ENCODE measurements at places on chromosomes 3 and 15. TPM values are rescaled to one million over a fixed set of nuclear protein-coding genes. Genes with fewer than 3 reads are reported as not detected.

DNA sequence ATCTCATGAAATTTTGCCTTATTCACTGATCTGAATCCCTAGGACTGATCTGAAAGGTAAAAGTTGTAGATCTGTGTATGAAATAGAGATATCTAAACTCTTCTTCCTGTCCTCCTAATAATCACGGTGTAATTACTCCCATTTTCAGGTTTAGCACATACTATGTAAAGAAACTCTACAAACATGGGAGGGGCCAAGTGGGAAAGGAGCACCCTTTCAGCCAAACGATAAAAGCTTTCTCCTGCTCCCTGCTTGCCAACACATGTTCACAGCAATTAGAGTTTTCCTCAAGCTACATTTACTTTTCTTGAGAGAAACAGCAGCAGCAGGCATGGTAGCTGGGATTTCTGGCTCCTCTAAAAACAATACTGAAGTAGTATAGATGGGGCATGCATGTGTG lies 71.6 kb downstream of the CHAC1 start:
- H3K27me3 ChIP-seq = no peaks in the 10 kb centered on the region
- H3K36me3 ChIP-seq = peaks cover 19% of the 10 kb centered on the region
- DNase-seq = no peak

DNA sequence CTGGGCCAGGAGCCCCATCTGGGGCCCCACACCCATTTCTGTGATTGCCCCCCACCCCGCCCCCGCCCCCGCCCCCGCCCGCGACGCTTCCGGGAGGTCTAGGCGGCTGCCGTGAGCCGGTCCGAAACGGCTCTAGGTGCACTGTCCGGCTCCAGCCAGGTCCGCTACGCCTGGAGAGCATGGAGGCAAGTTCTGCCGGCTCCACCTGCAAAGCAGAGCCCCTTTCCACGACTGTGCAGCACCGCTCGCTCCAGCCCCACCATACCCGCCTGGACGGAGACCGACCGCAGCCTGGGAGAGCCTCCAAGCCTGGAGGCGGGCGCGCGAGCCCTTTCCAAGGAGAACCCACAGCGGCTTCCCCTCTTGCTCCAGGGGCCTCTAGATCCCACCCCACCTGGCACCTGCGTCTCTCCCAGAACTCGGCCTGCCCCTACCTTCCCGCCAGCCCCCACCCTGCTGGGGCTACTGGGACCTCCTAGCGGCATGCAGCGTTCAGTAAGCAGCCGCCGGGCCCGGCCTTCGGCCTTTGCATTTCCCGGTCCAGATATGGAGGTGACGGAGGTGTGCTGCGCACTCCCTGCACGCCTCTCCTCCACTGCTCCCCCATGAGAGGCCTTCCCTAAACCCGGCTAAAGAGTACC lies 66.2 kb downstream of the KLF13 start:
- no peaks in the 10 kb centered on the region for H3K36me3 ChIP-seq
- peaks cover 26% of the 10 kb centered on the region for H3K4me1 ChIP-seq
- peak overlapping the region; percentile 56 for H3K4me3 ChIP-seq
- peak overlapping the region; percentile 73 for H3K27ac ChIP-seq
- DNase-seq = no peak

DNA sequence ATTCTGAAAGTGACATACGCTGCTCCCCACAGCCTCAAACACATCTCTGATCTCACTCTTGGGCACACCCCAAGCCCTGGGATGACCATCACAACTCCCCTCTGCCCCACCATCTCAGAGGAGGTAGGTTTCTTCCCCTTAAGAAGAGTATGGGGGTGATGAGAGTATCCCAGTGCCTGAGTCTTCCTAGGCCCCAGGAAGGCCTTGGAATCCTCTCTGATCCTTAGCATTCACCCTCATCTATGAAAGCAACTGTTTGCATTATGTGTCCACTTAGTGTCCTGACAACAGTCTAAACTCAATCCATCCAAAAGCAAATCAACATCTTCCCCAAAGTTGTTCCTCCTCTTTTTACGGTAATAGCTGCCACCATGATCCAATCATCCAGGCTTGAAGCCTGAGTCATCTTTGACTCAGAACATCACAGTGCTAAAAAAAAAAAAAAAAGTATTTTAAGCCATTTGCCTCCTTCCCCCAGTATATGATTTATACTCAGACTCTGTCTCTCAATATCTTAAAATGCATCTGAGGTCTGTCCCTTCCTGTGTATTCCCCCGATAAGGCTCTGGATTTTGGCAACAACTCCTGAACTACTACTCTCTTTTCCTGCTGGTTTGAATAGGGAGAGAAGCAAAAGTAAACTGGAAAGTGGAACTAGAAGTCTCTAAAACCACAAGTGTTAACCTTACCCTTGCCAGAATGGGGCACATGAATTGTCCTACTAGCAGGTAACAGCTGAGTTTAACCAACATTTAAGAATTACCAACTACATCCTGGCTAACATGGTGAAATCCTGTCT lies 22.5 kb downstream of the POPDC2 start:
- no peak overlapping the region for H3K4me3 ChIP-seq
- H3K4me1 ChIP-seq = no peaks in the 10 kb centered on the region
- H3K27me3 ChIP-seq = no peaks in the 10 kb centered on the region
- H3K27ac ChIP-seq = no peak overlapping the region
- no peak for DNase-seq
- no peaks in the 10 kb centered on the region for H3K36me3 ChIP-seq

DNA sequence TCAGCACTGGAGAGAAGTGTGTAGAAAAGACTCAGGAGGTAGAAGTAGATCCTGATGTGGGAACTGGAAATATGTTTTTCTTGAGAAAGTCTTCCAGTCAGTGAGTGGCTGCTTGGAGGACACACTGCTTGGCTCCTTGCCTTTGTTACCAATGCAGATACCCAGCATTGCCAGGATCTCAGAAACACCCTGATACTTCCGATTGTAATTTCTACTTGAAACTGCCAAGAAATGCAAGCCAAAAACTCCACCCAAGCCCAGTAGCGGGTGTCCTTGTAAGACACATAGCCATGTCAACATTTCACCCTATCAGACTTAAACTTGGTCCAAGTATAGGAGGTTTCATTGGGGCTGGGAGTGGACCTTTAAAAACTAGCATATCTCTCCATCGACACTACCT lies 141.8 kb downstream of the ALDH1A2 start:
- H3K4me3 ChIP-seq = no peak overlapping the region
- H3K4me1 ChIP-seq = no peaks in the 10 kb centered on the region
- H3K36me3 ChIP-seq = no peaks in the 10 kb centered on the region
- no peaks in the 10 kb centered on the region for H3K27me3 ChIP-seq
- H3K27ac ChIP-seq = no peak overlapping the region

DNA sequence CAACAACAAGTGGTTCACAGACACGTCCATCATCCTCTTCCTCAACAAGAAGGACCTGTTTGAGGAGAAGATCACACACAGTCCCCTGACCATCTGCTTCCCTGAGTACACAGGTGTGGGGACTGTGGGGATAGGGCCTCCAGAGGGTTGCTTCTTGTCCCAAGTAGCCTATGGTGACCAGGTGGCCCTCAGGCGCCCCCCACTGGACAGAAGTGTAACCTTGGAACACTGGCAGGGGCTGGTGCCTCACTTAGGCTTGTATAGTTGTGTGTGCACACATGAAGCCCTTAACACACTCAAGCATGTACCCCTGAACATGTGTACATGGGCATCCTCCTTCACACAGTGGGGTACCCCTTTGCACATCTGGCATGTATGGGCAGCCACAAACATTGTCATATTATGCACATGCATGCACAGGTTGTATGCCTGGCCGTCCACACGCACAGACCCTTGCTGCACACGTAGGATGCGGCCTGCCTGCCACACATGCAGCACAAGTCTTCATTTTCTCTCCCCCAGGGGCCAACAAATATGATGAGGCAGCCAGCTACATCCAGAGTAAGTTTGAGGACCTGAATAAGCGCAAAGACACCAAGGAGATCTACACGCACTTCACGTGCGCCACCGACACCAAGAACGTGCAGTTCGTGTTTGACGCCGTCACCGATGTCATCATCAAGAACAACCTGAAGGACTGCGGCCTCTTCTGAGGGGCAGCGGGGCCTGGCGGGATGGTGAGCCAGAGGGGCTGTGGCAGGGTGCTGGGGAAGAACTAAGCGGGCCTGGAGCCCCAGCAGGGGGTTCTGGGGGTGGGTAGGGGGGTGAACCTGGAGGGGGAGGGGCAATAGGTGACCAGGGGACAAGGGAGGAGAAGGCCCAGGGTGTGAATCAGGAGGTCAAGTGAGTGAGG lies 11.7 kb upstream of the SEMA3B start:
- no peak overlapping the region for H3K4me3 ChIP-seq
- no peaks in the 10 kb centered on the region for H3K27me3 ChIP-seq
- DNase-seq = no peak
- peaks cover 45% of the 10 kb centered on the region for H3K36me3 ChIP-seq
- H3K27ac ChIP-seq = no peak overlapping the region

GRCh38 chr3:28485164-28485563 lies 136.5 kb upstream of the AZI2 start:
- no peaks in the 10 kb centered on the region for H3K27me3 ChIP-seq
- no peaks in the 10 kb centered on the region for H3K4me1 ChIP-seq
- H3K4me3 ChIP-seq = no peak overlapping the region
- no peak for DNase-seq

GRCh38 chr3:177463863-177464262 lies 266.6 kb upstream of the TBL1XR1 start:
- H3K27ac ChIP-seq = no peak overlapping the region
- no peak overlapping the region for H3K4me3 ChIP-seq
- no peaks in the 10 kb centered on the region for H3K36me3 ChIP-seq
- H3K27me3 ChIP-seq = no peaks in the 10 kb centered on the region

- no peaks in the 10 kb centered on the region for H3K36me3 ChIP-seq
- no peaks in the 10 kb centered on the region for H3K4me1 ChIP-seq
- no peaks in the 10 kb centered on the region for H3K27me3 ChIP-seq
- DNase-seq = no peak
- no peak overlapping the region for H3K4me3 ChIP-seq
These were observed 81.2 kb upstream of the PLXND1 start for GRCh38 chr3:129687586-129688125.

DNA sequence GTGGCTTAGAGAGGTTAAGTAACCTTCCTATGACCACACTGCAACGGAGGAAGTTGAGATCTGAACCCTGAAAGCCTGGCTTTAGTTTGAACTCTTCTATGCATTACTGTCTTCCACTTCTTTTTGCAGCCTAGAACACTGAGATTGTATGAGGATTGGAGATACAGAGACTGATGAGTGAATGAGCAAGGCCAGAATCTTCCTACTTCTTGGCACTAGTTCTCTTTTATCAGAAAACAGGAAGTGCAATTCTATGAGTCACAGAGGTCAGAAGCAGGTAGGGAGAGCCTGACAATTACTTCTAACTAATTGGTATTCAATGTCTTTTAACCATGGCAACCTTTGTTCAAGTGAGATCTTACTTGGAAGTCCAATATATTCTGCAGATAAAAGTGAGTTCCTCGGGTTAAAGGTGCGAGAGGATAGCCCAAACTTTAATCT lies 219.0 kb downstream of the SHQ1 start:
- H3K27me3 ChIP-seq = no peaks in the 10 kb centered on the region
- no peaks in the 10 kb centered on the region for H3K36me3 ChIP-seq
- peaks cover 7% of the 10 kb centered on the region for H3K4me1 ChIP-seq
- H3K4me3 ChIP-seq = no peak overlapping the region

GRCh38 chr3:14133876-14134275 lies 9.0 kb downstream of the TMEM43 start:
- no peak for DNase-seq
- H3K36me3 ChIP-seq = peaks cover 57% of the 10 kb centered on the region
- H3K27me3 ChIP-seq = no peaks in the 10 kb centered on the region
- H3K27ac ChIP-seq = no peak overlapping the region

DNA sequence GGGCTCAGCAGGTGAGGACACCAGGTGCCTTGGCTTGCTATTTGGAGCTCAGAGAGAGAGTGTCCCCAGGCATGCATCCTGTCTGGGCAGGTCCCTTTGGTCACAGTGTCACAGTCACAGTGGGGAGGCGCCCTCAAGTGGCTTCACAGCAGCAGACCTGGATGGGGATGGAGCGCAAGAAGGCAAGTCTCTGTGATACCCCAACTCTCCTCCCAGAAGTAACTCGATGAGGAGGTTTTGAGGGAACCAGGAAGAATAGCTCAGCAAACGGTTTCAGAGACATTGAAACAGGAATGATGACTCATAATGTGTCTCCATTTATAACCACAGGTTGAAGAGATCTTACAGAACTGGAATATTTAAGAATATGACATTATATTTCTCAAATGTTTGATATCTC lies 66.5 kb upstream of the SH3GL3 start:
- DNase-seq = no peak
- H3K27me3 ChIP-seq = peaks cover 4% of the 10 kb centered on the region
- H3K4me3 ChIP-seq = no peak overlapping the region
- H3K27ac ChIP-seq = no peak overlapping the region
- no peaks in the 10 kb centered on the region for H3K4me1 ChIP-seq

DNA sequence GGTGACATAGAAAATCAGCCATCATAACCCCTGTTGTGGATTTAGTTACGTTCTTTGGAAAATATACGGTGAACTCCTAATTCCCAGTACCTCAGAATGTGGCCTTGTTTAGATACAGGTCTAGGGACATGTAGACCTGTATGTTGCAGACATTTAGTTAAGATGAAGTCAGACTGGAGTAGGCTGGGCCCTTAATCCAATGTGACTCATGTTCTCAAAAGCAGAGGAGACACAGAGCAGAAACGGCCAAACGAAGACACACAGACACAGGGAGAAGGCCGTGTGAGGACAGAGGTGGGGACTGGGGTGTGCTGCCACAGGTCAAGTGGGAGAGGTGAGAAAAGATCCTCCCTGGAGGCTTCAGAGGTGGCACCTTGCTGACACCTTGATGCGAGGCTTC lies 119.0 kb upstream of the PROK2 start:
- H3K4me3 ChIP-seq = no peak overlapping the region
- H3K4me1 ChIP-seq = no peaks in the 10 kb centered on the region
- no peaks in the 10 kb centered on the region for H3K27me3 ChIP-seq
- no peak overlapping the region for H3K27ac ChIP-seq
- H3K36me3 ChIP-seq = no peaks in the 10 kb centered on the region
- no peak for DNase-seq

- no peaks in the 10 kb centered on the region for H3K27me3 ChIP-seq
- H3K36me3 ChIP-seq = no peaks in the 10 kb centered on the region
- H3K4me1 ChIP-seq = no peaks in the 10 kb centered on the region
These were observed 250.4 kb downstream of the TJP1 start for GRCh38 chr15:29571792-29572431.

- no peak overlapping the region for H3K27ac ChIP-seq
- H3K36me3 ChIP-seq = no peaks in the 10 kb centered on the region
These were observed 213.0 kb downstream of the MEIS2 start for GRCh38 chr15:36887214-36887961.

DNA sequence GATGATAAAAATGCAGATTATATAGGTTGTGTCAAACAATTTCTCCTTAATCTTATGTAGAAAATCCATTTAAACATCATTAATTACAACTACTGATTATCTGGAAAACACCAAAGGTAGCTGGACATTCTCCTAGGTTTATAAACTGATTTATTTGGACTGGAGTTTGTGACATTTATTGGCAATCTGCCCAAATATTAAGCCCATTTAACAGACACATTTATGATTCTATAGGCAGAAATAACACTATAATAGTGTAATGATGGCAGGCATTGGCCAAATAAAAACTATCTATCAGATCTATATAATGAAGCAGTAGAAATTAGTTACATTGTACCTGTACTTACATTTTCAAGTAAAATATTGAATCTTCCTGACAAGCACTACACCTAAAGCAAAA lies 117.8 kb downstream of the TFDP2 start:
- H3K36me3 ChIP-seq = no peaks in the 10 kb centered on the region
- H3K27ac ChIP-seq = no peak overlapping the region
- no peak overlapping the region for H3K4me3 ChIP-seq
- H3K4me1 ChIP-seq = peaks cover 4% of the 10 kb centered on the region
- DNase-seq = no peak

IMPG2 gene
- total RNA-seq = 0.20 TPM

HYPK gene
- 32.7 TPM for total RNA-seq

EBLN2 gene
- total RNA-seq = 3.2 TPM

MYZAP gene
- not detected for total RNA-seq
